ENCODE measurements at places on chromosomes 3 and 15. TPM values are rescaled to one million over a fixed set of nuclear protein-coding genes. Genes with fewer than 3 reads are reported as not detected.

- peak; percentile 57 for DNase-seq
Measured at GRCh38 chr3:38834110-38834509, 18.1 kb upstream of the SCN10A start.

DNA sequence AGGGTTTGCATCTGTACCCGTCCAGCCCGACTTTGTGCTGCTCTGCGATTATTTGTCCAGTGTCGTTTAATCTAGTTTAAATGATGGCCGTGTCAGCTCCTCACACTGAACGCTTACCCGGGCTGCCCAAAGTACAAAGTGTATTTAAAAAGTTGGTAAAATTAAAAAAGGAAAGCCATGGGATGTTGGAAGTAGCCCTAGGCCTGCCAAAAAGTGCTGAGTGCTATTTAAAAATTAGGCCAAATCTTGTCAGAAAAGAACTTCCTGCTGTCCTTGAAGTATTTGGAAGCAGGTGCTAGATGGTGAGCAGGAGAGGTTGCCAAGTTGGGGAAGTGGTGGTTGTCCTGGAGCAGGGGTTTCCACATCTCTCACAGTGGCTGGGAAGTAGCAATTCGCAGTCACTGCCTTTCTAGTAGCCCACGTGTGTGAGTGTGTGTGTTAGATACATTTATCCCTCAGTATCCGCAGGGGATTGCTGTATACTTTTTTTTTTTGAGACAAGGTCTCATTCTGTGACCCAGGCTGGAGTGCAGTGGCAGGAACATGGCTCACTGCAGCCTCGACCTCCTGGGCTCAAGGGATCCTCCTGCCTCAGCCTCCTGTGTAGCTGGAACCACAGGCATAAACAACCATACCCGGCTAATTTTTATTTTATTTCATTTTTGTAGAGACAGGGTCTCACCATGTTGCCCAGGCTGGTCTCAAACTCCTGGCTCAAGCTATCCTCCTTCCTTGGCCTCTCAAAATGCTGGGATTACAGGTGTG is 664 bp downstream of the PPCDC start:
- no peak for DNase-seq

GRCh38 chr3:46935168-46935858 is 41.2 kb downstream of the CCDC12 start:
- peak; percentile 79 for DNase-seq

- DNase-seq, result no peak
Measured at GRCh38 chr3:123749711-123750110, 134.4 kb downstream of the MYLK start.

DNA sequence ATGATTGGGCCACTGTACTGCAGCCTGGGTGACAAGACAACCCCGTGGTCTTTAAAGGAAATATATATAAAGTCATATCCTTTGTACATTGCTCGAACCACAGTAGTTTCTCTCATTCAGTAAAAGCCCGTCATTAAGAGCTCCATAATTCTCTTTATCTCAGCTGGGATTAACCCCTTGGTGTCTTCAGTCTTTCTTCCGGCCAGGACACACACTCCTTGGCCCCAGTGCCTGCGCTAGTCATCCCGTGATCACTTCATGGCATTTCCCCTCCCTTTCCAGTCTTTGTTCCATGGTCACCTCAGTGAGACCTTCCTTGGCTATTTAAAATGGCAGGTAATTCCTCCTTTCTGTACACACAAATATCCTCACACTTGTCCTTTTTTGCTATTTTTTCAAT is 3.3 kb downstream of the RPL35A start:
- no peak for DNase-seq

DNA sequence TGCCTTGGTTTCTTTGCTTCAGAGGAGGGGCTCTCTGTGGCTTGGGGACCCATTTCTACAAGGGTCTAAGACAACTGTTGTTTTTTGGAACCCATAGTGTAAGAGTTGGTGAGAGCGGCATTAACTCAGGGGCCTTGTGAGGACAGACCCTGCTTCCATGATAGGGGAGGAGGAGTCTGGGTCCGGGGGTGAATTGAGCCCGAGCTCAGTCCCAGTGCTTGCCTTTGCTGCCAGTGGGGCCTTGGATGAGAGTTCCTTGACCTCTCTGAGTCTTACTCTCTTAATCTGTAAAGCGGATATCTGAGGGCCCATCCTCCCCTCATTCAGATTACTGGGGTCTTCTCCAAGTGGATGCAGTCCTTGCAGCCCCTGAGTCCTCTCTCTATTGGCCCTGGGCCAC is 74.2 kb downstream of the EEFSEC start:
- no peak for DNase-seq

- no peak for DNase-seq
Measured at GRCh38 chr3:104916971-104917370, 449.7 kb upstream of the ALCAM start.

- no peak for DNase-seq
Measured at GRCh38 chr3:11371747-11372146, 99.5 kb downstream of the ATG7 start.

GRCh38 chr3:158152186-158152585 is 42.3 kb downstream of the RSRC1 start:
- no peak for DNase-seq

GRCh38 chr15:26242565-26243071 is 379.5 kb upstream of the ATP10A start:
- no peak for DNase-seq

ACKR2 gene
- 20.5 TPM for total RNA-seq

RASL12 gene
- 1.5 TPM for total RNA-seq
